ENCODE measurements at places on chromosomes 16 and 17.

GRCh38 chr16:49717689-49718088, 138.2 kb downstream of the ZNF423 start:
- DNase-seq = no peak

- peak; percentile 87 for DNase-seq
These were observed 236.3 kb downstream of the KCNJ2 start for GRCh38 chr17:70405492-70406220.

- no peak for DNase-seq
These were observed 31.0 kb upstream of the PITPNA start for GRCh38 chr17:1593630-1593931.

- no peak for DNase-seq
These were observed 26.1 kb downstream of the CTU2 start for GRCh38 chr16:88732172-88732960.

DNA sequence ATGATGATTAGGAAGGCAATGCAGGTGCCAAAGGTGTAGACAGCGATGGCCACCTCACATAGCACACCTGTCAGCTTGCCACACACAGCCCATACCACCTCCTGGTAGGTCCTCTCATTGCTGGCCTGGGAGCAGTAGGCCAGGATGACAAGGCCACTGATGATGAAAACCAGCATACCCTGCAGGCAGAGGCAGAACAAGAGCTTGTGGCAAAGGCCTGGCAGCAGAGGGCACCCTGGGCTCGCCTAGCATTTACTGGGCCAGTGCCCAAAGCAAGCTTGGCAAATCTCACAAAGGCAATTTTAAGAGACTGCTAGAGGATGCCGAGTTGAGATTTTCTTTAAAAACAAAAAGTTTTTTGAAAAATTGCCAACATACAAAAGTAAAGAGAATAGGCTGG, 5.9 kb downstream of the SLC38A7 start:
- DNase-seq = peak; percentile 14

DNA sequence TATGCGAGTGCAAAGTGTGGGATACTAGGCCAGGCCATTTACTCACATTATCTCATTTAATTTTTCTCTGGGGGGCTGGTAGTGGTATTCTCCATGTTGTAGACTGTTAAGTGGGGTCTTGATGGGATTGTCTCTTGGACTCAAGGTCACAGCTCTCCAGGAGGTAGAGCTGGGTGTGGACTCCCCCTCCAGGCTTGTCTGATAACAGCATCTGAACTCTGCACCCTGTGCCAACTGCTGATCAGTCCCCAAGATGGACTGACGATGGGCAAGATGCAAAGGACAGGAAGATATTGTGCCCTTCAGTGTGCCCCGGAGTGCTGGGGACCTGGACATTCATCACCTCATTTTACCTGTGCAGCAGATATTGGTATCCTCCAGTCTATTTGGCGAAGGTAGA, 147.8 kb downstream of the MSI2 start:
- DNase-seq = no peak

GRCh38 chr17:68460146-68460545, 2.9 kb upstream of the WIPI1 start:
- no peak for DNase-seq

DNA sequence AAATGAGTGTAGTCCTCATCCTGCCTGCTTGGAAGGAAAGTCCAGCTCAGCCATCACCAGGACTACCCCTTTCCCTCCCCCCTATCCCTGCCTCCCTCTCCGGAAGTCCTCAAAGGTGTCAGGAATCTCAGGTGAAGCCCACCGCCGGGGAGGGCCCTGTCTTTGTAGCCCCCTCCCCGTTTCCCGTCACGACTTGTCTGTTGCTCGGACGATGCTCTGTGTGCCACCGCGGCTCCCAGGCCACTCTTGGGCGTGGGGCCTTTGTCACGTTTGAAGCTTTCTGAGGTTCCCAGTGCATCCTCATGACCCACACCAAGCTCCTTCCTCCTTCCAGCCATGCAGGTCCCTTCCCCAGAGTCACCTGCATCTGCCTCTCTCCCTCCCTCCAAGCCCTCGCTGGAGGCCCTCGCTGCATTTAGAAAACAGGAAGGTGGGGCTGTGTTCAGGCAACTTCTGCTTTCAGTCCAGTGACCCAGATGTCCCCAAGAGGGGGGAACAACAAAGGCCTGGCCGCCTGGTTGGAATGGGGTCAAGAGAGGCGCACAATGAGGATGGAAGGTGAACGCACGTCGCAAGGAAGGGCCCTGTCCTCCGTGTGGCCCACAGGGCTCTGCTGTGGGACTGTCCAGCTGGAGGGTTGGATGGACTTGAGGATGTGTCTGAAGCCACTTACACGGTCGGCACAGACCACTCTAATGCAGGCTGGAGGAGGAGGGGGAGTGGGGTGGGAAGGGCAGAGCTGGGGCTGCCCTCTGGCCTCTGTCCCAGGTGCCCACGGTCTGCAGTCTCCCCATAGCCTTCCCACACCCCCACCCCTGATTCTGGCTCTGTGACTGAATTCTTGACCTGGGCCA, 59.9 kb downstream of the OR1D5 start:
- DNase-seq = no peak

- no peak for DNase-seq
These were observed 13.1 kb downstream of the RAPGEFL1 start for GRCh38 chr17:40190197-40191021.

DNA sequence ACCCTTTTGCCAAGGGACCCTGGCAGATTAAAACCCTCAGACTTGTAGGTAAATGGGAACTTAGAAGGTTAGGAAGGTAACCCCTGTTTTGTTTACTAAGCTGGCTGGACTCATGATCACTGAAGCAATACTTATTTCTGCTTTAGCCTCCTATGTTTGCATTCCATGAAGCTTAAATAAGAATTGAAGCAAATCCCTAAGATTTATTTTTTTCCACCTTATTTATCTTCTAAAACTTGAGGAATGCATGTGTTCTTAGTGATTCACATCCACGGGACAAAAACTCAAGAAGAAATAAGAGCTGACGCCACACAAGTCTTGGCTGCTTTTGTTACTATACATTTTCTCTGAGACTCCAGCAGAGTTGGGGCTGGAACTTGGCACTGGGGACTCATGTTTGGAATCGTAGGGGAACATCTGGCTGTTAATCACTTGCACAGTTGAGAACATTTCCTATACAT, 35.5 kb downstream of the CLUAP1 start:
- peak; percentile 86 for DNase-seq

DNA sequence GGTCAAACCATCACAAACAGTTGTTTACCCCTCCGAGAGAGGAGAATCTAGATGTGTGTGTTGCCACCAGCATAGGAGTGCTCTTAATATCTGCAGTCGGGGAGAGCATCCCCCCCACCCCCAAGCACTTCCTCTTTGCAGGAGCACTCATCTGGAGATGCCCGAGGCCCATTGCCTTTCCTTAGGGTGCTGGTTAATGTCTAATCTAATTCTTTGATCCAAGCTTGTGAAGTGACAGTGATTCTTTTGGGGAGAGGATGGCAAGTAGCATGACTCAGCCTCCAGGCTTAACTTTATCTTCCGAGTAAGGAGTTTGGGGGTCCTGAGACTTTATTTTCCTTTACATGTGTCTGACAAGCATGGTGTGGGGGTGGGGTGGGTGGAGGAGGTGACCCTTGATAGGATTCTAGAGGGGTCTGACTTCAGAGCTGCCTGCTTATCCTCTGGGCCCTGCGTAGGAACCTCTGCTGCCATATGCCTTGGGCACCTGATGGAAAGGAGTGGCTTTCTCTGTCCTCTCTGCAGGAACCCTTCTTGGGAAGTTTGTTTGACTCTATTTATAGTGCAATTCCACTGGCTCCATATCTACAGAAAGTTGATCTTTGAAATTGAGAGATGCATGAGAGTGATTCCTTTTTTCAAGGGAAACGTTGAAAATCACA, 207.1 kb downstream of the SPECC1 start:
- DNase-seq = no peak

- DNase-seq = no peak
These were observed 28.4 kb upstream of the TMC5 start for GRCh38 chr16:19389246-19389645.

- peak; percentile 64 for DNase-seq
These were observed 7.4 kb downstream of the PRCD start for GRCh38 chr17:76547183-76547641.

- no peak for DNase-seq
These were observed 85.3 kb upstream of the LGALS9 start for GRCh38 chr17:27545562-27546229.

DNA sequence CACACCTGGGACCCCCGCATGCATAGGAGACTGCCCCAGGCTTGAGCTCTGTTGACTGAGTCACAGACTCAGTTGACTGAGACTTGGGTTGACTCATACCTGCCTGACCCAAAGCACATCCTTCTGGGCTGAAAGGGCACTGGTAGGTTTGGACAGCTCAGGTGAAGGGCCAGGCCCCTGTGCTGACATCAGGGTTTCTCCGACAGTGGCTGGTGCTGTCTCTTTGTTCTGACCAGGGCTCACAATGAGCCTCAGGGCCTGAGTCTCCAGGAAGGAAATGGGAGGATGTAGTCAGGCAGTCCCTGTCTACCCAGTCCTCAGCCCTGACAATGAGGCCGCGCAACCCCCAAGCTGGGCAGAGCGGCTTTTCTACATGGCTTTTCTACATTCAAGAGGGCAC, 6.5 kb downstream of the SPNS2 start:
- DNase-seq = no peak

- DNase-seq = peak; percentile 43
These were observed 985 bp upstream of the FZD2 start for GRCh38 chr17:44556166-44556831.

DNA sequence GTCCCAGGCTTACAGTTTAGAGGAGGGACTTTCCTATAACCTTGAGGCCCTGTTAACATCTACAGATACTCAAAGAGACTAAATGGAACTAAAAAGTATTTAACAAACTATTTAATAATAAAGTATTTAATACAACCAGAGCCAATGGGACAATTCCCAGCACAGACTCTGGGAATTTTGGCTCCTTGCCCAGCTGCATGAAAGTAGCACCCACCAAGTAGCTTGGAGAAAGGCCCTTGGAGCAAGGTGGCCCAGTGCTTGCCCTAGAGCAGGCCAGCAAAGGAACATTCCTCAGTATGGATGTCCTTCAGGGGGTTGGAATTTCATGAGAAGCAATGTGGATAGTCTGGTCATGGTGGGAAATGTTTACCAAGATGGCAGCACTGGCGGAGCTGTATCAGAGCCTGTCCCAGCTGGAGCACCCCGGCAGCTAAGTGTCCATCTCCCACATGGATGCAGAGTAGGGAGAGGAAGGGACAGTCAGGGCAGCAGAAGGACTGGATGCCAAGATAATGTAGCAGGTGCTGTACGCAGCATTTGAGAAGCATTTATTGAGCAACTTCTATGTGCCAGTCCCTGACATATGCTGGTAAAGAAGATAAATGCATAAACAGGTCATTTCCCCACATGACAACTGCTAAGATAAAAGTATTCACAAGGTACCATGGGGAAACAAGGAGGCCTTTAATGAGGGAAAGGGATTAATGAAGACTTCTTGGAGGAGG, 5.2 kb upstream of the SMARCD2 start:
- no peak for DNase-seq

DNA sequence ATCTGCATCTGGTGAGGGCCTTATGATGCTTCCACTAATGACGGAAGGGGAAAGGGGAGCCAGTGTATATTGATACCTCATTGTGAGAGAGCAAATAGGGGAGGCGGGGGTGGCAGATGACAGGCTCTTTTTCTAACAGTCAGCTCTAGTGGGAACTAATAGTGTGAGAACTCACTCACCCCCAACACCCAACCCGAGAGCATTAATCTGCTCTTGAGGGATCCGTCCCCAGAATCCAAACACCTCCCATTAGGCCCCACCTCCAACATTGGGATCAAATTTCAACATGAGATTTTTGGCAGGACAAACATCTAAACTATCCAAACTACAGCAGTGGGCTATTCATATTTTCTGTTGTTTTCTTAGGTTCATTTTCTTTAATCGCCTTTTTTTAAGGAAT, 54.4 kb downstream of the BPTF start:
- DNase-seq = no peak

DNA sequence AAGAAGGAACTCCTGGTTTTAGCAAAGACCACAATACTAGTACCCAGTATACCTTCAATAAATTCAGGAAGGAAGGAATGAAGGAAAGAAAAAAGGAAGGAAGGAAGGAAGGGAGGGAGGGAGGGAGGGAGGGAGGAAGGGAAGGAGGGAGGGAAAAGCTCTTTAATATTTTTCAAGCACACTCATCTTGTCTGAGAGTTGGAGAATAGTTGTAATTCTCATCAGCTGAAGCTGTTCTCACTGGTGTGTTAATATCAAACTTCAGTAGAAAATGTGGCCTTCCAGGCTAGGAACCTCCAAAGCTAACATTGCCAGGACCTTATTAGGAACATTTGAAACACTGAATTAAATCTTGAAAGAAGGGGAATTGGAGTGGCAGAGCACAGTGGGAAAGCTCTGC, 55.2 kb upstream of the CDH5 start:
- no peak for DNase-seq

DNA sequence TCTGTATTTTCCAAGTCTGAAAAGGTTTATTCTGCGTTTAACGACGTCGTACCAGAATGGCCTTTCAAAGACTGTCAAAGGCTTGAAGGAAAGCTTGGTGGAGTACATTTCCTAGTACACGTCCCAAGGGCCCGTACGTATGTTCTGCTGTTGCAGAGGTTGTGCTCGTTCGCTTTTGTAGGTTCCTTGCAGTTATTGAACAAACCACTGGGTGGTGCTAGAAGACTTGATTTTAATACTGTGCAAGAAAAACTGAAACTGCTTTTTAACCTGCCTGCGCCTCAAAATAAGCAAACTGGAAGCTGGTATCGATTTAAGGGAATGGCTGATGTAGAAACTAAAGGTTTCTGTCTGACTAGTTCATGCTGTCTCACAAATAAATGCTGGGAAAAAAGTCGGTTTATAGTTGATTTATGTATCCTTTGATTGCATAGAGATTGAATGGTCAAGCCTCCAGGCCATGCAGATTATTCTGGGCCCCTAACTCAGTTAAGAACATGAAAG, 54.6 kb downstream of the USP10 start:
- peak; percentile 90 for DNase-seq

DNA sequence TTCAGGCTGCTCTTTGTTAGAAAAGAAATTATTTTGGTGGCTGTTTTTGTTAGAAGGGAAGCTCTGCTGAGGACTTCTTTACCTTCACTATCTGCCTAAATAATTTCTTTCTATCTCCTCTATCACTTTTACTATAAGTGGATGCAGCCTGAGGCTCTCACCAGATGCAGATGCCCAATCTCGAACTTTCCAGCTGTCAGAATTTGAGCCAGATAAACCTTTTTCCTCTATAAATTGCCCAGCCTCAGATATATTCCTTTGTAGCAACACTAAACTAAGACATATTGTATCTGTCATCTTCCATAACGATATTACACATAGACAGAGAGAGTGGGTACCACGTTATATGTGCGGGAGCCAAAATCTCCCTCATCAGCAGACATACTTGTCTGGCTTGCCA, 15.7 kb upstream of the CDH8 start:
- DNase-seq = no peak

Measured in fibroblast of the conjunctiva (primary cell).